ENCODE measurements at places on chromosomes 2 and 18.

- no peak for DNase-seq
These were observed 9.2 kb upstream of the ALPP start for GRCh38 chr2:232369126-232369951.

DNA sequence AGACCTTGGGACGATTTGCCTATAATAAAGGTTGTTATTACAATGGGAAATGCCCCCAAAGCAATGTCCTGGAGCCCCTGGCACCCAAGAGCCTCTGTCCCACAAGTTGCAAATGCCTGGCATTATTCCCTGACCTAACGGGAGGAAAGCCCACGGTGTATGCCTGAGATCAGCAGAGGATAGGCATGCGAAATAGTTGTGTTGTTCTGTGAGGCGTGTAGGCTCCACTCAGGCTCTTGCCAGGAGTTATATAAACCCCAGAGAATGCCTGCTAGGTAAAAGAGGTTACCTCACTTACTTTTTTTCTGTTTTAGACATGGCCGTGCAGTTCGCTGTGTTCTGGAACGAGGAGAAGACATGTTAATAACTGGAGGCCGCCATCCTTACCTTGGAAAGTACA, 52.1 kb downstream of the AOX1 start:
- DNase-seq: no peak

DNA sequence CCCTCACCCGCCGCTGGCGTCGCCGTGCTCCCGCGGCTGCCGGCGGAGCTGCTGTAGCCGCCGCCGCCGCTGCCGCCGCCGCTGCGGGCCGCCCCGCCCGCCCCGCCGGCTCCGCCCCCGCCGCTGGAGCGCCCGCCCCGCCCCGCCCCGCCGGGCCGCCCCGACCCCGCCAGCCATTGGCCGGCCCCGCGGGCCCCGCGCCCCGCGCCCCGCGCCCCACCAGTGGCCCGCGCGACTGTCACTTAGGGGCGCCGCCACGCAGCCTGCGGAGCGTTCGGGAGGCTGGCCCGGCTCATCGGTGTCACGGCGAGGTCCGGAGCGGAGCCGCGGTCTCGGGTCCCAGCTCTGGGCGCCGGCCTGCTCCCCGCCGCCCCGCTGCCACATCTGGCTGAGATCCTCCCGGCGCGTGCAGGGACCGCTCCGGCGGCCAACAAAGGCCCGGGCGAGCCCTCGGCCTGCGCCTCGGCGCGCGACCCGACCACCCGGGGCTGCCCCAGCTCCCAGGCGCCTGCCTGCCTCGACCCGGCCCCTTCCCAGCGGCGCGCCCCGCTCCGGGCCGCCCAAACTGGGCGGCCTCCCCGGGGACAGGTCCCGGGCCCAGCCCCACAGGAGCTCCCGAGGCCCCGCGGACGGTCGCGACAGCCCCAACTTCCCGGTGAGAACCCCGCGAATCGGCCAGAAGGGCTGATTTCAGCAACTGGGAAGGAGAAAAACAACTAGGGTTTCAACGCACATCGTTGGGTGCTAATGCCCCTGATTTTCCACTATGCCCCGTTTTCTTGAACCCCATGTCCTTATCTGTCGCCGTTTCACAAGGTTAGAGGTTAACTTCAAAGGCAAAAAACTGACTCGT, at the start of gene MGAT4A:
Gene MGAT4A, minus strand, starts transcription at position 92 of the 853 bp plus-strand sequence. CDS start 4,800 bp downstream, outside the sequence.
- DNase-seq: peak; percentile 39

DNA sequence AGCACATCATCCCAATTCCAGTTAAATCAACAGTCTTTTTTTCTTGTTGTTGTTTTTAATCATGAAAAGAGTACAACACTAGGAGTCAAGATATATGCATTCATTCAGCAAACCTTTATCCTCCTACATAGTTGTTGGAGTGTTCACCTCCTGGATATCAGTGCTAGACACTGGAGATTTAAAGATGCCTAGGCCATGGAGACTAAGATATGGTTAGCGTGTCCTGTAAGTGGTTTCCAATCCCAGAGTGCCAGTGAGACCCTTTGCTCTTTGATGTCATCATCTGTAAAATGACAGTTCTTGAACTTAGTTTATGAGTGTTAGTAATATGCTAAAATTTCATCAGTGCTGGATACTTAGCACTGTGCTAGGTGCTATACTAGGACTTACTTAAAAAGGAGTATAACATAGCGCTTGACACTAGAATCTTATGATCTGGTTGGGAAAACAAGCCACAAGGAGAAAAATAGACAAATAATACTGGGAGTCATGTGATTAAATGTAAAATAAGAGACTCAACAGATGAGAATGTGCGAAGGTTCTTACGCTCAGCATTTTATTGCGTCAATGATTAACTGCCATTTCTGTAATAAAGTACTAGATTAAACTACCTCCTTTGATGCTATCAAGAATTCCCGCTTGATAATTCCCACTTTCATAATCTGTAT, 31.5 kb downstream of the BABAM2 start:
- no peak for DNase-seq

DNA sequence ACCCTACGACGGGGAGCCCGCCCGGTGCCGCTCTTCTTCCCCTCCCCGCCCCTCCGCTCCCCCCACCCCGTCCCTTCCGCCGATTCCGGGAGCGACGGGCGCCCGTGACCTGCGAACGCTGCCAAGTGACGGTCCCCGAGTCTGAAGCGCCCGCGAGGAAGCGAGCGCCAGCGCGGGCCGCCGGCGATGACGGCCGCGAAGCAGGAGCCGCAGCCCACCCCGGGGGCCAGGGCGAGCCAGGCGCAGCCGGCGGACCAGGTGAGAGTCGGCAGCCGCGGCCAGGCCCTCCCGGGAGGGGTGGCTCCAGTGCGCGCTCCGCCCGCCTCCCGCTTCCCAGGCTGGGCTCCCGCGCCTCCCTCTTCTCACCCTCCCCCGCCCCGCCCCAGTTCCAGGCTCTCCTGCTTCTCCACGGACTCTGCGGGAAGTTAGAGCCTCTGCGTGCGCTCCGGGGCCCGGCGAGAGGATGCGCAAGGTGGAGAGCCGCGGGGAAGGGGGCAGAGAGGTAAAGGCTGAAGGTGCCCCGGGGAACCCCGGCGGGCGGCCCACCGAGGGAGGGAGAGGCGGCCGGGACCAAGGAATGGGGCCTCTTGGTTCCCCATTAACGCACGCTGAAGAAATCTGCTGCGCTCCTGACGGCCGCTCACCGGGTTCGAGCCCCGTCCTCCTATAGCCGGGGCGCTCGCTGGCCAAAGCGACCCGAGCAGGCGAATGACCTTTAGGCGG, 719.5 kb downstream of the DPP10 start:
- DNase-seq: no peak
